Hematopoietic multipotent progenitor cell treated with erythropoietin and hydrocortisone succinate and interleukin-3 and kit ligand, for 6 days (in vitro differentiated cells): ENCODE measurements at places on chromosomes 5 and 9.

GRCh38 chr5:151800532-151800931, 28.8 kb downstream of the G3BP1 start:
- peak; percentile 57 for DNase-seq

GRCh38 chr5:88664645-88665044, 218.3 kb downstream of the MEF2C start:
- DNase-seq, result no peak

DNA sequence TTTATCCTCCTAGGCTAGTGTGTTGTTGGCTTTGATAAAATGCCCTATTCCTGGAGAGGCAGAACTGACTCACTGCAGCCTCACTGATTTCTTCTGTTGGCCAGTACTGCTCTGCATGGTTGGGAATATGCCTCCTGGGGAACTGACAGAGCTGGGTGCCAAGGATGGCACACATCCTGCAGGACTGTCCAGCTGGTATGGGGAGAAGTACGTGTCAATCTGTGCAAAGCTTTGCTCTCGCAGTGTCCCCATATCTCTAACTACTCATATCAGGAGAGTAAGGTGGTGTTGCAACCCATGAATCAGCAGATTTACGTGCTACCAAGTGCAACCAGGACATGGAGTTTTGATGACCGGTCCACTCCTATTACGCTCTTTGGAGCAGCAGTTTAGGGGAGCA, 74.7 kb downstream of the TEK start:
- DNase-seq, result no peak

- DNase-seq, result no peak
Observed at GRCh38 chr5:126044111-126044668, 379.0 kb upstream of the GRAMD2B start.

- DNase-seq, result no peak
Observed at GRCh38 chr5:162719720-162720119, 652.1 kb downstream of the GABRG2 start.

- no peak for DNase-seq
Observed at GRCh38 chr5:151107738-151108520, 27.1 kb upstream of the TNIP1 start.

DNA sequence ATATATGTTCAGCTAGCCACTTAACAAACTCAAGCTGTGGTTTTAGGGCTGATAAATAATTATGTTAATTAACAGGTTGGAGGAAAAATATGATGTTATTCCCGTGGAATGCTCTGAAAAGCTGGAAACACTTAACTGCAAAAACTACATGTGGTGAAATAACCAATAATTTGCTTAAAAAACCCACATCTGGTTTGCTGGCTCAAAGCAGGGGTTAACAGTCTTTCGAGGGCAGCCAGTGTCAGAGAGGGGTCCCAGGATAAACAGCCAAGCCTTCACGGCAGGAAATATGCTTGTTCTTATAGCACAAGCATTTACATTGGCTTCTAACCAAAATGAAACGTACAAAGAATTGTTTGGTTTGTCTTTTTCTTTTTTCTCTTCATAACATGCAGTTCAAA, 254.0 kb upstream of the GAS1 start:
- no peak for DNase-seq
